NCI-H1105 (cell line): ENCODE measurements at places on chromosomes 7 and 10.

DNA sequence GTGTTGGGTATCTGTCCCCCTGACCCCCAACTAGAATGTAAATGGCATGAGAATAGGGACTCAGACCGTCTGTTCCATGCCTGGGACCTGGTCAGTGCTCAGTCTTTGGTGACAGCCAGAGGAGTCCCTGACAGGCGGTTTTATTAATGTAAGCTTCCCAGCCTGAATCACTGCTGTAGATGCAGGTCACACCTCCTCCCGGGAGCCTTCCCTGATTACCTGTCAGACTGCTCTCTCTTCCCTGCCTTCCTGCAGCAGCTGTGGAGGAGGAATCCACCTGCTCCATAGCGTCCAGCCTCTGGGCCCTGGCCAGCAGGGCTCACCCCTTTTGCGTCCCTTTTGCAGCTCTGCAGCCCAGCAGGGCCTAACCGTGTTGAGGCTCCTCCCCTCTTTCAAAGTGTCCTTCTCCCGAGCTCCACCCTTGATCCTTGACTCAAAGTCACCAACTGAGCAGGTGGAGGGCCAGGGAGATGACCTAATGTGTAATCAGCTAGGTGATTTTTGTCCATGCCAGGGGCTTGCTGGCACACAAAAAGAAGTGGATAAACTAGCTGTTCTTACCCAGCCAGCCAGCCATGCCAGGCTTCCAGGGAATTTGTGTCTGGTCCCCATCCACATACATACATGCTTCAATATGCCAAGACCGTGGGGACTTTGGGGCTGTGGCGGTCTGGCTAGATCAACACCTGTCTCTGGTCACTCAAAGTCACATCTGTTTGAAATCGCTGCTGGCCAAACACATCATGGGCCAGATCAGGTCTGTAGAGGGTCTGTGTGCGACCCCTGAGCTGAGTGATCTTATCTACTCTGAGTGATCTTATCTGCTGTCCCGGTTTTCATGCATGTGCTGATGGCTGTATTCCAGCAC, 195.1 kb downstream of the CCDC3 start:
- DNase-seq = no peak

- DNase-seq = no peak
Measured at GRCh38 chr10:28774051-28774995, 97.0 kb downstream of the BAMBI start.

GRCh38 chr7:42722716-42723115, 189.2 kb downstream of the C7orf25 start:
- no peak for DNase-seq

GRCh38 chr10:7788639-7789286, 786 bp downstream of the ATP5F1C start:
- no peak for DNase-seq

DNA sequence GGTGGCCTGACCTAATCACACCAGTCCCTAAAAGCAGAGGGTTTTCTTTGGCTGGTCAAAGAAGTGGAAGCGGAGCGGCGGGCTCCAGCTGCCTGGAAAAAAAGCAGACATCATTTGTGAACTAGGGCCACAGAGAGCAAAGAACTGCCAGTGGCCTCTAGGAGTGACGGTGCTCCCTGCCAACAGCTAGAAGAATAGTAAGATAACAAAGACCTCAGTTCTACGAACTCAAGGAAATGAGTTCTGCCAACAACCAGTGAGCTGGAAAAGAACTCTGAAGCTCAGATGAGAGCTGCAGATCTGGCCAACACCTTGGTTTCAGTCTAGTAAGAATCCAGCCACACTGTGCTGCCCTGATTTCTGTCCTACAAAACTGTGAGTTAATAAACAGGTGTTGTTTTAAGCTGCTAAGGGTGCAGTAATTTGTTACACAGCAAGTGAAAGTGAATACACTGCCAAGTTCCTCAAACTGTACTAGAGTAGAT, 178.0 kb downstream of the SRPK2 start:
- DNase-seq = no peak

DNA sequence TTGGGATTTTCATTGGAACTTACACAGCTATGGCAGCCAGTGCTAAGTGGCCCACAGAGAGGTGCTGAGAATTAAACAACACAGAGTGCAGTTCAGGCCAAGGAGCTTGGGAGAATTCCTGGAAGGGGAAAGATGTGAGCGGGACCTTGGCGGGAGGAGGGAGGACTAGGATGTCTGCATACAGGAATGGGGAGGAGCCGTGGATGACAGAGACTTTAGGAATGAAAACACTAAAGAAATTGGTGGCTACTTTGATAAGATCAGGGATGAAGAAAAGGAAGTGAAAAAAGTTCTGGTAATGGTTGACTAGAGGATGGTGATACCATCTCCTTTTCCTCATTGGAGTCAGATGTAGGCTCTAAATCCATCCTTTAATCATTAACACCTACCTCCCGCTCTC, 234.2 kb upstream of the FZD8 start:
- DNase-seq = no peak

DNA sequence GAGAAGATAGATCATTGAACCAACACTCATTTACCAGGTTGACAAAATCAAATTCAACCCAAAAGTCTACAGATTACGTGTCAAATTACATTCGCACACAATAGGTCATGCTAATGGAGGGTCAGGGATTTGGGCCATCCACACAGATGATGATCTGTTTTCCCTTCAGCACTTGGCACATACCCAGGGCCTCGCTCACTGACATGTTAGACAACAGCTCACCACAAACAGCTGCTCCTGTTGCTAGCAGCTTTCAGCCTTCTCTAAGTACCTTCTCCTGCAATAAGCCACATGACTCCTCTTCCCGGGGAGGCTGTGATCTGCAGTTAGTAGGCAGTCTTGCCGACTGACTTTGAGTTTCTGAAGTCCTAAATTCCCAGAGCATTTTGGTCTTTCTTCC, 18.4 kb downstream of the NKX2-3 start:
- peak; percentile 76 for DNase-seq

DNA sequence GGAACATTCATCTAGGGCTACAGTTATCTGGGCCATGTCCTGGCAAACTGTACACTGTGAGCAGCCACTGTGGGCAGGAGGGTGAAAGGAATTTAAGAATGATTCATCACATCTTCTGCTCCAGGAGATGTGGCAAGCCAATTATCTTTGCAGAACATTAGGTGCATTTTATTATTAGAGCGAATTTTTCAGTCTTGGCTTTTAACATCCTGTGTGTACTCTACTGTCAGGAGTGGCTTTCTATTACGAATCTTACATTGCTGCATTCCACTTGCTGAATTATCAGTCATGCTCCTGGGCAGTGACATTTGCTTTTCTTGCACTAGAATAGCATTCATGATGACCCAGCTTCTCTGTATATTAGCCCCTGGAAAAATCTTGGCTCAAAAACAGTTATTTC, 109.2 kb upstream of the TARP start:
- DNase-seq = no peak

- no peak for DNase-seq
Measured at GRCh38 chr10:97006364-97006763, 174.3 kb downstream of the LCOR start.

DNA sequence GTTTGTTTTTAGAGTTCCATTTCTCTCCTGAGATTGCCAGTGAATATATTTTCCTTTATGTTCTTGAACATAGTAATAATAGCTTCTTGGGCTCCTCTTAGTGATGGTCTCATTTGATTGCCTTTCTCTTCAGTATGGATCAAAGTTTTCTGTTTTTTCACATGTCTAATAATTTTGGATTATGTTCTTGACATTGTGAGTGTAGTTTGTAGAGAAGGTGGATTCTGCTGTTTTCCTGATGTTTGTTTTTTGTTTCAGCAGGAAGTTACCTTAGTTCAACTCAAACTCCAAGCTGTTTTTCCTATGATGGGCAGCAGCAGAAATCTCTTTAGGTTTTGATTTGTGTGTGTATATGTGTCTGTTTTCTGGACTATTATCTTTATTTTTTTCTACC, 43.8 kb downstream of the TAF3 start:
- no peak for DNase-seq

DNA sequence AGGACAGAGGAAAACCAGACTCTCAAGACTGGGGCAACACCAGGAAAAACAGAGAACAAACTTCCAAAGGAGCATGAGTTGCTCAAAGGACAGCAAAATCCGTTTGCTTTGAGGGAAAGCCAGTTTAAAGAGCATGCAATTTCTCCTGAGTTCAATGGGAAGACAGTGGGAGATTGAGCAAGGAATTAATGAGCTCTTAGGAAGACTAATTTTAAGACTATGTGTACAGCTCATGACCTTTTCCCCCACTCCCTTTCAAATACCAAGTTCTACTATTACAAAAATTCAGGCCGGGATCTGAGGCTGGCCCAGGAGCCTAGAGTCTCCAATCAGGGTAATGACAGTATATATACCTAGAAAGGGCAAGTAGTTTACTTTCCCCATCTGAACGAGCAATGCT, 79.2 kb downstream of the EPDR1 start:
- DNase-seq = no peak

- DNase-seq = no peak
Measured at GRCh38 chr7:133412942-133413341, 160.1 kb downstream of the EXOC4 start.

DNA sequence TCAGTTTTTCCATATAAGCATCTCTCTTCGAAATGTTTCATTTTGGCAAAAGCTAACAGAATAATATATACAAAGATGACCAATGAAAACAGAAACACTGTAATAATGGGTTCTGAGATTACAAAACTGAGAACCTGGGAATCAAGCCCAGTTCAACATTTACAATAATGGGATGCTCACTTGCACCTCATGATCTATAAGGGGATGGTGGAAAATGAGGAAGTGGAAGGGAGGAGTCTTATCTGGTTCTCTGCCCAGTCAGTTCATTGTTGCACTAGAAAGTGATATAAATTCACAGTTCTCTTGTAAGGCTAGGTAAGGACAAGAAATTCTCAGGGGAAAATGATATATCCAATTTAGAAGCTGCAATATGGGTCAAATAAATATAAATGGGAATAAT, 31.7 kb upstream of the RHOBTB1 start:
- DNase-seq = no peak

DNA sequence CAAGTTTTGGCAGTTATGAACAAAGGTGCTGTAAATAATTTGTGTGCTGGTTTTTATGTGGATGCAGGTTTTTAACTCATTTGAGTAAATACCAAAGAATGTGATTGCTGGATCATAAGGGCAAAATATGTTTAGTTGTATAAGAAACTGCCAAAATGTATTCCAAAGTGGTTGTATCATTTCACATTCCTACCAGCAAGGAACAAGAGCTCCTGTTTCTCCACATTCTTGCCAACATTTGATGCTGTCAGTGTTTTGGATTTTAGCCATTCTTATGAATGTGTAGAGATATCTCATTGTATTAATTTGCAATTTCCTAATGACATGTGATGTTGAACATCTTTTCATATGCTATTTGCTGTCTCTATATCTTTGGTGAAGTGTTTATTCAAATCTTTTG, 207.3 kb upstream of the LRGUK start:
- no peak for DNase-seq
